Ascending aorta (tissue), 2 donors: ENCODE measurements at places on chromosomes 4 and X. TPM values are rescaled to one million over a fixed set of nuclear protein-coding genes. Genes with fewer than 3 reads are reported as not detected.

DNA sequence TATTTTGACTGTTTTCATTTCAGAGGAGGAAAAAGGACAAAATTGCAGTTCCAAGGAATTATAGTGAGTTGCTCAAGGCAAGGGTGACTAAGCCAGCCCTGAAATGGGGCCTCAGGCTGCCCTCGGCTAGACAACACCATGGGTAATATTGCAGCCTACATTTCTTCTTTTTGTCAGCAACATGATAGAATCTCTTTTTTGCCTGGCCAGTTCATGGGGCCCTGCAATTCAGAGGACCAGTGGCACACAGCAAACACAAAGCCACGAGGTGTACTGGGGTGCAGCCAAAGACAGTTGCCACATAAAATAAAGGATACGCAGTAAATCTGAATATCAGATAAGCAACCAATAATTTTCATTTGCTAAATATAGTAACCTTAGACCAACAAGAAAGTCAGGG lies 41.8 kb downstream of the RBM47 start:
- no peak for DNase-seq

DNA sequence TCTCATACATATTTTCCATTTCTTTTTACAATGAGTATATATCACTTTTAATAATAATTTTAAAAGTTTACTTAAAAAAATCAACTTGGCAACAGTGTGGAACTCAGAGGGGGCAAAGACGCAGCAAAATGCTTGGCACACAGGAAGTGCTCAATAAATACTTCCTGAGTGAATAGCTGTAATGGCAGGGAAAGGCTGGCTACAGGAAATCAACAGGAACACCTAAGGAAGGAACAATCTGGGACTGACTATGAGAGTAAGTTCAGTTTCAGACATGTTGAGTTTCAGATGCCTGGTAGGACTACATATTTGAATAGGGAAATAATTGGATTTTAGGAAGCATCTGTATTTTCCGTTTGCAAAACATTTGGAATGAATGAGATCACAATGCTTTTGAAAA lies 137.6 kb downstream of the SCLT1 start:
- no peak for DNase-seq

DNA sequence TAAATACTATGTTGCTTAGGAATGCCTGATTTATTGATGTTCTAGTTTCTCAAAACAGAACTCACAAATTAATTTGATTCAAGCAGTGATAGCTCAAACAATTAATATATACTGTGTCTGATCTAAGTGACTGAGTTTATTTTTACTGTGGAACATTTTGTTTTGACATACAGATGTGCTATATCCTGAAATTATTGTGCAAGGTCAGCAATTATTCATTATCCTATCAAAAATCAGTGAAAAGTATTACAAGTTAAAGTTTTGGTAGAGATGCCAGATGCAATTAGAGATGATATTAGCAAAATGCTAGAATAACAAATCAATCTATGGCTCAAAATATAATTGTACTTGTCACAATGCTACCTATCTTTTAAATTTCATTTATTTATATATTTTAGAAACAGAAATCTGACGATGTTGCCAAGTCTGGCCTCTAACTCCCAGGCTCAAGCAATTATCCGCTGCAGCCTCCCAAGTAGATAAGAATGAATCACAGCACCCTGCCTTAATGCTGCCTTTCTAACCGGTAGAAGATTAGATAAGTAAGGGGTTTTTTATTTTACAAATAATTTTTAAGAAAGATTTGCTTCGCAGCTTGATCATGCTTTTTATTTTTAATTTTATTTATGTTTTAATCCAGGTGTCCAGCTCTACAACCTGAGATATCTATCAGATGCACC lies 825.5 kb upstream of the NDST4 start:
- no peak for DNase-seq

- no peak for DNase-seq
Observed at GRCh38 chr4:53557669-53558064, 33.6 kb downstream of the LNX1 start.

The CXXC4 gene
- total RNA-seq: not detected

DNA sequence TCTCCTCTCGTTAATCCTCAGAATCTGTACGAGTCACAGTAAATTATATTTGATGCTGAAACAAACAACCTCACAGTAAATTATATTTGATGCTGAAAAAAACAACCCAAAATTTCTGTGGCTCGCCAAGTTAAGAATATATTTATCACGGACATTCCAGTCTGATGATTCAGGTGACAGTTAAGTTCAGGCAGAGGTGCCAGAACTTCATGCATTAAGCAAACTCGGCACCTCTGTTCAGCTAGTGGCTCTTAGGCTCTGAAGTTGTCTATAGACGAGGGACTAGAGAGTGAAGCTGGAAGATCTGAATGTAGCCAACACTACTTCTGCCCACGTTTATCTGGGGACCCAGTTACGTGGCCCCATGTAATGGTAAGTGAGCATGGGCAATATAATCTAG lies 132.2 kb upstream of the AGA start:
- DNase-seq: no peak
